Posterior vena cava (tissue), 2 donors: ENCODE measurements at places on chromosomes 2 and 18.

DNA sequence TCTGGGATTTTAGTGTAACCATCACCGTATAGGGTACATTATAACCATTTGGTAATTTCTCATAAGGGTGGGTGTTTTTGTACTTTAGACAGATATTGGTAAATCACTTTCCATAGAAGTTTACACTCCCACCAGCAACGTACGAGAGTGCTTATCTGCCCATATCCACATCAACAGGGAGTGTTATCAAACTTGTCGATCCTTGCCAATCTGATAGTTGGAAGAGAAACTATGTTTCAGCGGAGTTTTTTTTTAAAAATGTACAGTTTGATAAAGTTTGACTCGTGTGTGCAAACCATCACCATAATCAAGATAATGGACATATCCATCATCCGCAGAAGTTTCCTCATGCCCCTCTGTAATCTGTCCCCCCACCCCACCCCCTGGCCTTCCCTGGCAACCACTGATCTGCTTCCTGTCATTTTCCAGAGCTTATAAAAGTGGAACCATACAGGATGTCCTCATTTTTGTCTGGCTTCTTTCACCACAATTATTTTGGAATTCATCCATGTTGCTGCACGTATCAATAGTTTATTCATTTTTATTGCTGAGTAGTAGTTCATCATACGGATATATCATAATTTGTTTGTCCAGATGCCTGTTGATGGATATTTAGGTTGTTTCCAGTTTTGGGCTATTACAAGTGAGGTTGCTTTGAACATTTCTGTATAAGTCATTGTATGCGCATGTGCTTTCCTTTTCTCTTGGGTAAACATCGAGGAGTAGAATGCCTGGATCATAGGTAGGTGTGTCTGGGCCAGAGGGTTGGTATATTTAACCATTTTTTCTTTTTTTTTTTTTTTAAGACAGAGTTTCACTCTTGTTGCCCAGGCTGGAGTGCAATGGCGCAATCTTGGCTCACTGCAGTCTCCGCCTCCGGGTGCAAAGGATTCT, 18.6 kb downstream of the GLI2 start:
- peak; percentile 42 for DNase-seq

DNA sequence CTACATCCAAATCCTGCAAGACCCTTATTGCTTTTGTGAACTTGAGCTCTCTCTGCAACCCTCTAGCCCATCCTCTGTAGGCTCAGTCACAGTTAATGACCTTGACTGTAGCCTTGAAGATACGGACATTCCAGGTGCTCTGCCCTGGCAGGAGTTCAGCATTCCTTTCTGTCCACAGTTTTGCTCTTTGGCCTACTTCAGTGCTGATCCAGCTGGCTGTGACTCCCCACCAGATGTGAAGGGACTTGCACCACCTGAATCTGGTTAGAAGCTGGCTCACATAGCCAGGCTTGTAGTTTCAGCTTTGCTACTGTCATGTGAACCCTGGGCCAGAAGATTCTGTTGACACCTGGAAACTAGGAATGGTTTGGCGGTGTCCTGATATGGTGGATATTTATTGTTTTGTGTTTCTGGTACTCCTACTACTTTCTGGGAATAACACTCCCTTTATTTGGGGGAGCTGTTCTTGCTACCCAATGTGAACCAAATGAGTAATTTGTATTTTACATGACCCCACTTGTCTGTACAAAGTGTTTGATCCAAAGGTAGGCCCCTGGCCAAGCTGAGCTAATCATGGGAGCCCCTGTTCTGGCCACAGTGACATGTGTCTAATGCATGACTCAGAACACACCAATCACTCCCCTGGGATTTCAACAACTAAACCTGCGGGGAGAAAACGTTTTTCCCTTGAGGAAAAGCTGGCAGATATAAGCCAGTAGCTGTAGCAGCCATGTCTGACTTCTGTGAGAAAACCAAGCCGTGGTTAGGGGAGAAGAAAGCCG, 73.4 kb downstream of the CDCA7 start:
- no peak for DNase-seq

DNA sequence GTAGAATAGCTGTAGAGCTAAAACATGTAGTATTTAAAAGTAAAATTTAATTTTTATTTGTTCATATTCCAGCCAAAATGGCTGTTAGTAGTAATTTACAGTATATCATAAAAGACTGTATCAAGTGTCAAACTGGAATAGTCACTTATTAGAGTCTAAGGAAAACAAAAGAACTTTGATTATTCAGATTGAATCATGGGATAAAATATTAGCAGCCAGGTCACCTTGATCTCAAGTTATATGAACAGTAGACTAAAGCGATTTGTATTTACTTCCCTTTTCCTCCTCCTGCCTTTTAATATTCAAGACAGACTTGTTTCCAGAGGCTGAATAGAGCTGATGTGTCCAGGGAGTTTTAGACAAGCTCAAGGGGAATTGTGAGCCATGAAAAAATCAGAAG, 54.4 kb downstream of the PMAIP1 start:
- DNase-seq = no peak

GRCh38 chr2:1208522-1208921, 204.7 kb upstream of the TPO start:
- DNase-seq = no peak

DNA sequence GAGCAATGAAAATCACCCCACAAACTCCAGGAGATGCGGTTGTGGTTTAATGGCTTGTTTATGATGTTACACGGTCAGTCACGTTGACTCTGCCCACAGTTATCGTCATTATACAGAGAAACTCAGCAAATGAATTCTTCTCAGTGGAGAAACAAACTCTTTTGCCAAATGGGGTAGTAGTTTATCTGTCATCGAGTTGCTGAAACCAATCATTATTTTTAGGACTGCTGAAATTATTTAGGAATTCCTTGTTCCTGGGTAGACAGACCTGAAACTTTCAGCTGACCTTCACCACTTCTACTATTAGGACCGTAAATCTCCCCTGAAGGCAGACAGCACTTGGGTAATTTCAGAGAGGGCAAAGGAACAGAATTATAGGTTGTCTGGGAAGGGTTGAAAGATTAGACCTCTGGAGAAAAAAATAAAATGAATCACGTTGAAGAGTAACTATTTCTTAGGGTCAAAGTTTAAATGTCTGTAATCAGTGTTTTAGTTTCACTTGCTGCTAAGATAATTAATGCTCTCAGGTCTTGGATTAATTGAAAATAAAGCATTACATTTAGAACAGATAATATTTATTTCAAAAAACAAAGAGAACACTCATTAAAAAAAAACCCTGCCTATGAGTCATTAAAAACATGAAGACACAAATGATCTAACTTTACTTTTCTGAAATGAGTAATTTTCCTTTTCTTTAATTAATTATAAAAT, 52.1 kb upstream of the LYPD6 start:
- no peak for DNase-seq

GRCh38 chr2:143284087-143284675, 155.0 kb downstream of the ARHGAP15 start:
- DNase-seq = no peak

DNA sequence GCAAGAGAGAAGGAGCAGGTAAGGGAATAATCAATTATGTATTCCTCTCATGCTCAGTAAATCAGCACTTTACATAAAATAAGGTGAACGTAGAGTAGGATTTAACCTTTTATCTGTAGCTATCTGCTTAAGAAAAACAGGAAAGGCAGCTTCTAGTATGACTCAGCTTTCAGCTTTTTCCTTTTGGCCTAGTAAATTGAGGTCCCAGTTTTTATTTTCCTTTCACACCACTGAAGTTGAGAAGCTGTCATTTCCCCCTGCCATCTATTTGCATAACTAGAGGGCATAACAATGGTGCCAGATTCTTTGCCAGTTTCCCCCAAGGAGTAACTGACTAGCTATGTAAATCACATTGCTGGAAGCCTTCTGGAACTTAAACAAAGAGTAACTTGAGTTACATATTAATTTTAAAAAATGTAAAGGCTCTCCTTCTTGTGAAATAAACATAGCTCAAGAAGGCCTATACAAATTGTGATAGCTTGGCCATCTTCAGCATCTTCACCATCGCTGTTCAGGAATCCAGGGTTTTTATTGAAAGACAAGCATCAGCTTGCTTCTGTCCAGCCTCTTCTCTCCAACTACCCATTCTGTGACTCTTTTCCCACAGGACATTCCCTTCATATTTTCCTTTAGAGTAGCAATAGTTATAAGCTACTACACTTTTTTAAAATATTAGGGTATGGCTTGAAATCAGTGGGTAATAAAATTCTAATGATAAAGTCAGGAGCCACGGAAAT, 97.0 kb downstream of the KYNU start:
- no peak for DNase-seq

DNA sequence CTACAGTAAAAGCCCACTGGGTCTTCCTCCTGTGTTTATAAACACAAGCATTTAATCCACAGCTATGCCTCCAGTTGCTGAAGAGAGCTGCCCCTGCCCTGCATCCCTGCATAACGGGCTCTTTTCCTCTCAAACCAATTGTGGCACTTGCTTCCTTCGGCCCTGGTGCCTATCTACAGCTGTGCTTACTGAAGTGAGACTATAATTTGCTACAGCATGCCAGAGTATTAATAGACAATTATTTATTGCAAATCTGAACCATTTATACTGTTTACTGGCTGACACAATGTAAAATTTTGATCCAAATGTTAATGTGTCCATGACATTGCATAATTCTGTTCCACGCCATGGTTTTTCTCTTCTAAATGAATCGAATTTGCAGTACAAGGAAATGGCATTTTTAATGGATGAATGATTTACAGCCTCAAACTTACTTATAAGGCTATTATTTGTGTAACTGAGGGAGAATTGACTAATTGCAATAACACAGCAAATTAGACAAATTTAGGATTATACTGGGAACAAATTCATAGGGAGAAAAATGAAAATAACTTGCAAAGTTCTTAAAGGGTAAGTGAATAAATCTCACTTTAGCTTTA, 457.0 kb upstream of the HNRNPA3 start:
- DNase-seq = no peak

GRCh38 chr2:233979748-233980147, 62.6 kb downstream of the TRPM8 start:
- no peak for DNase-seq

- no peak for DNase-seq
Observed at GRCh38 chr2:3793249-3793648, 89.9 kb downstream of the DCDC2C start.

- peak; percentile 74 for DNase-seq
Observed at GRCh38 chr18:78659748-78660147, 319.9 kb upstream of the SALL3 start.

DNA sequence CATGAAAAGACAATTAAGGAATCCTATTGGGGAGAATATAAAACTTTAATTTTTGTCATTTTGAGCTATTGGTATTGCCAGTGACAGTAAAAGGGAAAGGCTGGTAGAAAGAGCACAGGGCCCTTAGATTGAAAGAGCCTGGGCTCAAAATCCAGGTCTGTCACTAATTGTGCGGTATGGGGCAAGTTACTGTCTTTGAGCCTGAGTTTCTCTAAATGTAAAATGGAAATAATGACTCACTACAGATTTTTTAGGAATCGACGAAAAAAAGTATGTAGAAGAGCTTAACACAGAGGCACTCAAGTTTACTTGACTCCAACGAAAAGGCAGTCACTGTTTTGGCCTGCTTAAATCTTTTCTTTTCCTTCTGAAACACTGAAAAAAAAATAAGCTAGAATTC, 7.0 kb downstream of the NDUFV2 start:
- no peak for DNase-seq

DNA sequence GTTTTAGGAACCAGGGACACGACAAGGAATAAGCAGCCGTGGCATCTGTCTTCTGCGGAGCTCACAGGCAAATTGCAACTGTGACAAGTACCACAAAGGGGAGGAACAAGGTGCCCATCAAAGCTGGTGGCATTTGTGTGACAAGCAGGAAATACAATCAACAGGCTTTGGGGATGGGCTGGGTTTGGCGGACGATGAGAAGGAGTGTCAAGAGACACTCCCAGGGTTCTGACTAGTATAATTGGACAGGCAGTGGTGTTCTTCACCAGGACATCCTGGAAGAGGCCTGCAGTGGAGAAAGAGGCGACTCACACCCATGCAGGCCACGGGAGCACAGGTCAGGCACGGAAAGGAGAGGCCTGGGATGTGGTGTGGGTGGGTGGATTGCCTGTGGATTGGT, 14.2 kb upstream of the SPATA3 start:
- no peak for DNase-seq

DNA sequence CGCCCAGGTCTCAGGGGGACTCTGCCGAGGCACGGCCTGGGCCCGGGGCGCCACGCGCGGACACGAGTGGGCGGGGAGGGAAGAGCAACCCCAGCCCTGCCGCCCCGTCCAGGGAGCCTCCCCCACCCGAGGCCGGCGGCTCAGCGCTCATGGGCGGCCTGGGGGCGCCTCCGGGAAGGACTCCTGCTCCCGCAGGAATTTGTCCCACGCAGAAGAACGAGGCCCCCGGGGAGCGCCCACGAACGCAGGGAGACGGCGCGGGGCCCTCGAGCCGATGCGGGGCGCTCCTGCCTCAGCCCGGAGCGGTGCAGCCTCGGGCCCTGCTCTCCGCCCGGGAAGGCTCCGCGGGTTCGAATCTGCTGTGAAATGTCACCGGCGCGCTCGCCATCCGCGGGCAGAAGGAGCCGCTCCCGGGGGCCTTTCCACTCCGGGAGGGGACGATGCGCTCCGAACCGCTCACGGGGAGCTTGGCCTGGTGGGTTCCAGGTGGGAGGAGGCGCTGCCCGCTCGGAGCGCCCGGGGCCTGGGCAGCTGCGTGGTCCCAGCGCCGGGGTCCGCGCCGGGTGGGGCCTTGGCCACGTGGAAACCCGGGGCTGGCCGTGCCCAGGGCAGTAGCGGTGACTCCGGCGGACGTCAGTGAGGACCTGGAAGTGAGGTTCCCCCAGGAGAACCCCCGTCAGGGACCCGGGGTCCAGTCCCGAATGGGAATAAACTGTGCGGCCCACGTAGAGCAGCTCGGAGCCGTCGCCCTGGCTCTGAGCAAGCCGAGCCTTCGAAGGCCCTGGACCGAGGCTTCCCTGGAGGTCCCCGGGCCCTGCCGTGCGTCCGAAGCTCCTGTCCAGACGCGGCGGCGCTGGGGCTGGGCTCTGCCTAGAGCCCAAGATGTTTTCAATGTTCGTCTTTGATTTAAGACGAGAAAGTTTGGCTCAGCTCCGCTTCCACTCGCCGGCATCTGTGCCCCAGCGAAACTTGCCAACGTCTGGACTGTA, 41.4 kb upstream of the CTDP1 start:
- peak; percentile 79 for DNase-seq

GRCh38 chr2:120237491-120237902, 14.3 kb upstream of the TMEM185B start:
- DNase-seq = peak; percentile 79

DNA sequence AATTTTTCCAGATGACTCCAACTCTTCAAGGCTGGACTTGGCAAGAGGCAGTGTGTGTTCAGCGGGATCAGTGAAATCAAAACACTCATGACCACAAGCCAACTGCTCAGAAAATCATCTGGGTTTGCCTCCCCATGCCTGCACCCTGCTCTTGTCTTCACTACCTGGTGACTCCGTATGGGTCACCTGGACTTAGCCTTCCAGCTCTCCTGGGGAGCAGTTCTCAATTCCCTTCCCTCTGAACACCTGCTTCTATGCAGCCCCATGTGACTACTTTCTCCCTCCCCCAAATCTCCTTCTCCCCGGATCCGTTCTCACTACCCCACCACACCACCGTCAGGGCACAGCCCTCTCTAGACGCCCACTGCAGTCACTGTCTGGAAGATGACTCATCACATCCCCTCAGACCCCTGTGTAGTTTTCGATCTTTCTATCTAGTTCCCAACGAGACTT, 130.2 kb upstream of the ID2 start:
- peak; percentile 20 for DNase-seq
